ENCODE measurements at places on chromosomes 5 and 9.
A peak's percentile ranks its signal among the peaks of the same experiment; 100 is the strongest.

GRCh38 chr5:121758615-121759014, 93.1 kb upstream of the FTMT start:
- DNase-seq: no peak

- no peak for DNase-seq
These were observed 339.0 kb downstream of the PDE4D start for GRCh38 chr5:59554501-59554900.

DNA sequence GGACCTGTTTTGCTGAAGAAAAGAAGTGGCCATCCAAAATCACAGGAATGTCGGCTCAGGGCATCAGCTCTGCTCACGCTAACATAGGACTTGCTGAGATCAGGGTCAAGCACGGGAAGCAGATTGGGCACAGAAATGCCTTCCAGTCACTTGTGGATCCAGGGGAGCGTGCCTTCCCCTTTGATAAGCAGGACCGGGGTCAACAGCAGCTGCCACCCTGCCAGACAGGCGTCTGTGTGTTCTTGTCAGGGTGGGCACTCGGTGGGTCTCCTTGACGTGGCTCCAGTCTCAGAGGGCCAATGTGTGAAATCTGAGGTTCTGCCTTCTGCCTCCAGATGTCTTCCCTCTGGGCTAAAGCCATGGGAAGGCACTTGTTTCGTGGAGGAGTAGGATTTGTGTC, 313.7 kb upstream of the IRX4 start:
- no peak for DNase-seq

- DNase-seq: peak; percentile 7
These were observed 45.4 kb downstream of the RAB14 start for GRCh38 chr9:121156263-121156731.

DNA sequence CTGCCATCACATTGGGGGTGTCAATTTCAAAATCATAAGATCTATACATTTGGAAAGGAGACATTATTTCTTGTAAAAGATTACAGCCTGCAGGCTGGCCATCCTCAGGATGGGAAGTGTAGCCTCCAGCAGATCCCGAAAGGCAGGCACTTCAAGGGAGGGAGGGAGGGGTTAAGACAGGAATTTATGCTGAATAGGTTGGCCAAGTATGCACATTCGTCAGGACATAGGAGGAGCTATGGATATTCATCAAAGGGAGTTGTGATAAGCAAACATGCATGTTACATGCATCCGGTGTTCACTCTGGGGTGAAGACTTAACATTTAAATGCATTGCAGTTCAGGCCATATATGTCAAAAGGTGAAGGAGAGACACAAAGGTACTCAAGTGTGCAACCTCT, 119.4 kb downstream of the CEP120 start:
- no peak for DNase-seq

DNA sequence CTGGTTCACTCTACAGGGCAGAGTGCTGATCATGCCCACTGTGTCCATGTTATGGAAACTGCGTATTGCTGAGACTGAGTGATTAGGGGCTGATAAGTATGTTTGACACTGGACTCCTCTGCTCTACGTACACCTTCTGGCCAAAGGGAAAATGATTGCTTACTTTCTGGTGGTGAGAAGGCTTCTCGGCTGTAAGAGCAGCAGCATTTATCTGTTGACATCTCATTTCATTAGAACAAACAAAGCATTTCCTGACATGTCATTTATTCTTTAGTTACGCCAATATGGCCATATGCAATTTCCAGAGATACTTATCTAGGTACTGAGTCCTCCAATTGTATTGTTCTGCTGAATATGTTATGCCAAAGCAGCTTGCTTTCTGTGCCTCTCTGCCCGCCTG, 5.6 kb downstream of the FAXDC2 start:
- no peak for DNase-seq

DNA sequence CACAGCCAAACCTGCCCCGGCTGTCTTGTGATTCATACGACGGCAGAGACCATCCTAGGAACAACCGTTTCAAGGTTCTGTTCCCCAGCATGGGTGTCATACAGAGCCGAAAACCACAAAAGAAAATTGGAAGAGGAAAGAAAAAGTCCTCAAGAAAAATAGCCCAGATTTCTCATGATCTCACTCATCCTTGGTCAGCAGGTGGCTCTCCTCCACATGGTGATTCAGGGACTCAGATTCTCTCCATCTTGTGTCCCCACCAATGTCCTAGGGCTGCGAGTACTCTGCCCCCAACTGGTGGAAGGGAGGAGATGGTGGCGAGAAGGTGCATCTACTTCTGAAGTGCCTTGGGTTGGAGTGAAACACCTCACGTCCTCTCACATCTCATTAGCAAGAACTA, 25.6 kb downstream of the PDZD2 start:
- no peak for DNase-seq

DNA sequence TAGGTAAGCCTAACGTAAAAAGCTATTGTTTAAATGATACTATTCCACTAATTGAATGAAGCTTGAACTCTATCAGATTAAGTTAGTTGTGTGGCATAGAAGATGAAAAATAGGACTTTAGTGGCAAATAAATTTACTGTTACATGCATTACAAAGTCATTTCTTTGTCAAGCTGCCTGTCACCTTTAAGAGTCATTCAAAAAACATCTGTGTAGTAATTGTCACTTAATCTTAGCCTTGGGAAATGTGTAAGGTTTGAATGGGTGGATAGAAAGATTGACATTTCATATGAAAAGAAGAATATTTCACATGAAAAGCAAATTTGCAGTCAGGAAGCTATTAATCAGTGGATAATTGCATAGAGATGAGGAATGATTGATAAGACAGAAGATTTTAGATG, 473.5 kb downstream of the DNAH5 start:
- DNase-seq: no peak

GRCh38 chr5:127967983-127968592, 115.5 kb upstream of the SLC12A2 start:
- DNase-seq: no peak

GRCh38 chr9:80538976-80539375, 967.2 kb downstream of the TLE4 start:
- DNase-seq: no peak

- no peak for DNase-seq
These were observed 44.9 kb upstream of the MYO10 start for GRCh38 chr5:16980983-16981382.

DNA sequence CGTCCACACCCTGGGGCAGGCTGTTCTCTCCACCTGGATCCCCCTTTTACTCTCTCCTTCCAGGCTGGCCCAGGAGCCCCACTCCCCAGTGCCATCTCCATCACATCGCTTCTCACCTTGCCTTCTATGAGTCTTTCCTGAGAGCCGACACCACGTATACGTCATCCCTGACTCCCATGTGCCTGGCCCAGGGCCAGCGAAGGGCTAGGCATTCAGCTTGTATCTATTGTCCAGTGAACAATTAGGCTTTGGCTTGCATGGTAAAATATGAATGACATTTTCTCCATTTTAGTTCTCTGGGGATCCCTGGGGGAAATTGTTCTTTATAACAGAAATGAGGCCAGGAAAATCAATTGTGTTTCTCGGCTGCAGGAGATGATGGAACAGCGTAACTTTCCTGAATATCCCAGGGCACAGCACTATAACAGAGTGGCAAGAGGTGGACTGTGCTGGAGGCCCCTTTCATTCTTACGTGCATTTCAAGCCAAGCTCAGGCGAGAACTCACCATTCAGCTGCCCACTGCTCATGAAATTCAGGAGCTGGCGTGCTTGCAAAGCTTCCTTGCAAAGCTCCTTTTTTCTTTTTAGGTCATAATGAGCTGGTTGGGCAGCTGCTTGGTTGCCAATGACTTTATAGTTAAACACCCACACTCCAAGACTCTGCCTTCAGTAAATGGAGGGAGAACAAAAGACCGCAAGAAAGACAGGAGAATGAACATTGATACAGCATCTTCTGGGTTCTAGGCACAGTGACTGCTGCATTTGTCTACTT, 37.7 kb downstream of the NSG2 start:
- DNase-seq: no peak

- no peak for DNase-seq
These were observed 7.7 kb downstream of the FREM1 start for GRCh38 chr9:14902561-14902960.

DNA sequence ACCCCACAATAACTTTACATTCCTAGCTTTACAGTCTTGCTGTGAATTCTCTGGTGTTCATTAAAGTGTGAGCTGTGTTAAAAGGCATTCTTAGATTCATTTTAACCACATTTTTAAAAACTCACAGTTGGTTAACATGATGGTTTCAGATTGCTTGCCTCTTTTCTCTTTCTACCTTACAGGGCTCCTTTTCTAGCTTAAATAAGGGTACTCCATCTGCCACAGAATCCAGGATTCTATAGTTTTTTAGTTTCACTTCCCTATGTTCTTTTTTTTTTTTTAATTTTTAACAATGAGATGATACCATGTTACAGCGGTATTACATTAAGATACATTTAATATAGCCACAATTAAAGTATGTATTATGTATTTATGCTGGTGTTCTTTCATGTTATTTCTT, 3.9 kb upstream of the FBXO4 start:
- DNase-seq: no peak

DNA sequence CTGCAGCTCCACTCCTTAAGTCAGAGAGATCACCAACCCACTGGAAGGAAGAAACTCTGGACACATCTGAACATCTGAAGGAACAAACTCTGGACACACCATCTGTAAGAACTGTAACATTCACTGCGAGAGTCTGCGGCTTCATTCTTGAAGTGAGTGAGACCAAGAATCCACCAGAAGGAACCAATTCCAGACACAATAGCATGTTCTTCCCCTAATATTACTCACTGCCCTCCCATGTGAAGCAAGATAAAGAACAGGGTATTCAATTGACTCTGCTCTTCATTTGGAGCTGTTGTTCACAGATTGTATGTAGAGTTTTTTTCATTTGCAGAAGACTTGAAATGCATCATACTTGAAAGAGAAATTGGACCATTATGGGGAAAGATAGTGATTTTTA, 10.8 kb downstream of the SAXO1 start:
- DNase-seq: no peak

DNA sequence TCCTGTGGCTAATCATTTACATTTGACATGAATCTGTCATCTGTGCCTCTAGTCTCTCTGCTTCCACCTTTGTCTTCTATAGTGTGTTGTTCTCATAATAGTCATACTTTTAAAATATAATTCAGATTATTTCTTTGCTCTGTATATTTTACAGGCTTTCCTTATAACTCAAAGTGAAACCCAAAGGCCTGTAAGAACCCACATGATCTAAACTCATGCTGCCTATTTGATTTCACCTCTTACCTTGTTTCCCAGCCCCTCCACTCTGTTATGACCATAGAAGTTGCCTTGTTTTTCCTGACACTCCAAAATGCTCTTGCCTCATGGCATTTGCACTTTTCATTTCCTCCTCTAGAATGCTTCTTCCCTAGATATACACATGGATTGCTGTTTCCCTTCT, 74.2 kb downstream of the COMMD10 start:
- no peak for DNase-seq

DNA sequence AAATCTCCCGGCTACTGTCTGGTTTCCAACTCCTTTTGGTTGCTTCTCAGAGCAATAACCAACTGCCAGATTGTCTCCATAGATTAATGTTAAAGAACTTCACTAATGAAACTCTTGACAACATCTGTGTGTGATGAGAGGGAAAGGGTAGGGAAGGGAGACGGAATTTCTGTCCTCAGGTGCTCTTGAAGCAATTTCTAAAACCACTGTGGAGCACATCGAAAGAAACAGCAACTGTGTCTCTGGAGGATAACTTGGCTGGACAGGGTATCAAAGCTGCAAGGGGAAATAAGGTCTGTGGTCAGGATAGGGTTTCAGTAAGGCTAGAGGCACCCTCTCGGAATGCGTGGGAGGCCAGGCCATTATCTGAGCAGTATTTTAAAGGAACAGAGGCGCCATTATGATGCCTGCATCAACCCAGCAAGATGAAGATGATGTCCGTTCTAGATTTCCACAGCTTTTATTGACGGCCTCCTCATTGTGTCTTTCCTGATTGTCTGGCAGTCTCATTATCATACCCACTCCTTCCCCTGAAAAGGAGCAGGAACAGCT, 76.6 kb downstream of the RORB start:
- no peak for DNase-seq

DNA sequence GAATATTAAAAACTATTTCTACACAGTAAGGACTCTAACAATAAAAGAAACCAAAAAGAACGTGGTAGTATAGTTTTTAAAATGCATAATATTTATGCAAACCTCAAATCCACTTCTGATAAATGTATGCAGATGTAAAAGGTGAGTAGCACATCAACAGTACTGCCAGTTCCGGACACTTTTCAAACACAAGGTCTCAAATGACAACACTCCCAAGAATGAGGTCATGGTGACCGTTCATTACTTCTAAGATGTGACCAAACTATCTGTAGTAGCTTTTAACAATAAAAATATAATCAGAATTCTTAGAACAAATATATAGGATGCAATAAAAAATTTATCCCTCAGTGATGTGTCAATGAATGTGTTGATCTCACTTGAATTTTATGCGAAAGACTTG, 238.7 kb upstream of the NREP start:
- no peak for DNase-seq

- no peak for DNase-seq
These were observed 46.4 kb upstream of the FAM170A start for GRCh38 chr5:119582987-119583386.

DNA sequence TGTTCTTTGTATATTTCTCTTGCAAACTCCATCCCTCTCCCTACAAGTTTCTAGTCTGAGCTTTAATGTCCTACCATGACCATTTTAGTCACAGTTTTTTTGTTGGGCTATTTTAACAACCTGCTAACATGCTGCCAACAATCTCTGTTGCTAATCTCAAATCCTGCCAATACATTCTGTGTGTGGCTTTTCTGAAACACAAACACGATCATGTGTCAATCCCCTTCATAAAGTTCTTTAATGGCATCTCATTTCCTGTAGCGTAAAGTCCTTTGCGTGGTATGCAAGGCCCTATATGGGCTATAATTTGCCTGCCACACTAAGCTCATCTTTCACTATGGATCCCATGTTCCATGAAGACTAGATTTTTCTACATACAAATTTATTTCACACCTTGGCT, 180.6 kb downstream of the CWC27 start:
- DNase-seq: no peak

DNA sequence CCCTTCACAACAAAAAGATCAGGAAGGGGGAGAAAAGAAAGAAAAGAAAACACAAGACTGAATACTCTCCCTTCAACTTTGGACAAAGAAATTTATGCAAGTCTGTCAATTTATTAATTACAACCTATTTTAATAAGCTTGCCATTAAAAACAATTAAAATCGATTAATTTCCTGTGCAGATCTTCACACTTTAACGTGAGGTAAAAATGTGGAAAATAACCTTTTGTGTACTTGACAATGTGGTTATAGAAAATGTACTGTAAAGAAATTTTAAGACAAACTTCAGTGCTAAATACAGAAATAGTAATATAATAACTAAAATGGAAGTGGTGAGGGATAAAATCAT, 2.7 kb upstream of the MLLT3 start:
- DNase-seq: no peak

All from activated gamma-delta T cell treated with Interleukin-2 at 50 U/mL for 16 hours (primary cell).